ENCODE measurements at places on chromosomes 1 and 21.

- DNase-seq: no peak
These were observed 454.8 kb downstream of the KIF26B start for GRCh38 chr1:245609354-245610150.

GRCh38 chr21:36463991-36464390 is 15.9 kb downstream of the CLDN14 start:
- DNase-seq: no peak

DNA sequence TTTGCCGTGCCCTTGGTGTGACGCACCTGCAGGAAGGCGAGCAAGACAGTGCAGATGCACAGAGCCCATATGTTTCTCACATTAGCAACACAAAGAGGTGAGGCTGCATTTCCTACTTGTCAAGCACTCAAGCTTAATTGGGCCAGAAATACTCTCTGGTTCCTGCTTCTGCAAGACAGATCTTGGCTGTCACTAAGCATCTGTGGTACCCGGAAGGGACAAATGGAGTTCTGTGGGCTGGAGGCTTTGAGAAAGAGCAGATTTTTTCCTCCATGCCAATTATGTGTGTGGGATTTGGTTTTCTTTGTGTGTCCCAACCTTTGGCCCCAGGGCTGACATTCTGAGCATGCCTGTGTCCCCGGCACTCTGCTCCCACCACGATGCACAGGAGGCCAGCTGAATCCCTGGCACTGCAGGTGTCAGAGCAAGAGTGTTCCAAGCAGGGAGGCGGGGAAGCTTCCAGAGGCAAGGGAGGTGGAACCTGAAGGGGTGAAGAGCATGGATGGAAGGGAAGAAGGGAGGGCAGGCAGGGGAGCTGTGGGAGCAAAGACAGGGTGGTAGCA is 52.0 kb upstream of the STUM start:
- no peak for DNase-seq

- DNase-seq: no peak
These were observed 344.0 kb upstream of the USP24 start for GRCh38 chr1:55559161-55559611.

DNA sequence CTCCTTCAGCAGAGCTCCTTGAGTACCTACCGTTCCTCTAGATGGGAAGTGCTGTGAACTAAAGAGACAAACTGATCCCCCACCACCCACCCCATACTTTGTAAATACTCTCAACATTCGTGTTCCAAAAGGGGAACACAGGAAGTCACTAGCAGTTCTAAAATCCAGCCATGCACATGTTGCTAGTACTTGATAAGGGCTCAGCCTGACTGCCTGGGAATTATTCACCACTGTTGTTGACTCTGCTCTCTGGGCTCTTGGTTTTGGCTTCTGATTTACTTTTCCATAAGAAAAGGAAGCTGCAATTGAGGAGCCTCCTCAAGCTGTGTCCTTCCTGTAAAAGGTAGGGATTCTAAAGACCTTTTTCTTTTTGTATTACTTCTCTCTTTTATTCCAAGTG is 67.5 kb downstream of the IVNS1ABP start:
- no peak for DNase-seq

GRCh38 chr1:215344539-215344938 is 222.6 kb upstream of the KCTD3 start:
- no peak for DNase-seq

DNA sequence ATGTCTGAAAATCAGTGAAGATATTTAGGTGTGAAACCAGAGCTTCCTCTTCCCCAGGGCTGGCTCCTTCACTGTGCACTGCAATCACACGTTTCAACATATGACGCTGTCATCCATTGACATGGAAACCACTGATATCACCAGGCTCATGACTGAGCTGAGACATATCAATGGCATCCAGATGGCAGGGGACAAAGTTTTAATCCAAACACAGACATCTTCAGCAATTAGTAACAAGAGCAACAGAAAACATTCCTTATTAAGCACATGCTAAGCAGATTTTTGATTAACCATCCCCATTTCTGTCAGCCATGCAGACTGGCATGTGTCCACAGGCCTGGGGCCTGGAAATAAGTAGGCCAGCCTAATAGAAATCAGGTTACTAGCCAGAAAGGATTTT is 108.0 kb upstream of the ADAR start:
- DNase-seq: peak; percentile 92

GRCh38 chr1:201250326-201251011 is 32.8 kb upstream of the PKP1 start:
- DNase-seq: no peak

DNA sequence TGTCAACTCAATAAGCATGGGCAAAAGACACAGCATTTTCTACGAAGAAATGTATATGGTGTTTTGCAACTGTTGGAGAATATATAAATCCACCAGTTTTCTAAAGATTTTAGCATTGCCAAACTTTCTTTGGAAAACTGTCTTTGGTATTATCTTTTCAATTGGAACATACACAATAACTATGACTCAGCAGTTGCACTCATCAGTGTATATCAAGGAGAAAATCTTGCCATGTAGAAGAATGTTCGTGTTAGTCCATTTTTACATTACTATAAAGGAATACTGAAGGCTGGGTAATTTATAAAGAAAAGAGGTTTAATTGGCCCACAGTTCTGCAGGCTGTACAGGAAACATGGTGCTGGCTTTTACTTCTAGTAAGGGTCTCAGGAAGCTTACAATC is 41.1 kb downstream of the PRKAA2 start:
- DNase-seq: no peak

- DNase-seq: no peak
These were observed 5.3 kb upstream of the IBA57 start for GRCh38 chr1:228160201-228160761.

DNA sequence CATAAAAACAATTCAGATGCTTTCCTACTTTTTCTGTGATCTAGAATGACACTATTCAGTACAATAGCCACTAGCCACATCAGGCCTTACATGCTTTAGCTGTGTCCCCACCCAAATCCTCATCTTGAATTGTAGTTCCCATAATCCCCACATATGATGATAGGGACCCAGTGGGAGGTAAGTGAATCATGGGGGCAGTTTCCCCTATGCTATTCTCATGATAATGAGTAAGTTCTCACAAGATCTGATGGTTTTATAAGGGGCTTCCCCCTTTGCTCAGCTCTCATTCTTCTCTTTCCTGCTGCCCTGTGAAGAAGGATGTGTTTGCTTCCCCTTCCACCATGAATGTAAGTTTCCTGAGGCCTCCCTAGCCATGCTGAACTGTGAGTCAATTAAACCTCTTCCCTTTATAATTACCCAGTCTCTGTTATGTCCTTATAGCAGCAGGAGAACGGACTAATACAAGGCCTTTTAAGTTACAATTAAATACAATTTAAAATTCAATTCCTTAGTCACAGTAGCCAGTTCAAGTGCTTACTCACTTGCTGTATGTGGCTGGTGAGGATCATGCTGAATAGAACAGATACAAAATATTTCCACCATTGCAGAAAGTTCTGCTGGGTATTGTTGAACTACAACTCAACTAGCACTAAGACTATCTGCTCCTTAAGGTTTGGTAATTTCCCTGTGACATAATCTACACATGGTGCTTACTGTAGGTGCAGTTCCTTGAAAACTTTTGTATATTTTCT is 106.7 kb downstream of the SCMH1 start:
- DNase-seq: peak; percentile 26

Data from inflammatory macrophage treated with lipopolysaccharide for 1 hour (primary cell).